ENCODE measurements at places on chromosomes 7 and 10.

DNA sequence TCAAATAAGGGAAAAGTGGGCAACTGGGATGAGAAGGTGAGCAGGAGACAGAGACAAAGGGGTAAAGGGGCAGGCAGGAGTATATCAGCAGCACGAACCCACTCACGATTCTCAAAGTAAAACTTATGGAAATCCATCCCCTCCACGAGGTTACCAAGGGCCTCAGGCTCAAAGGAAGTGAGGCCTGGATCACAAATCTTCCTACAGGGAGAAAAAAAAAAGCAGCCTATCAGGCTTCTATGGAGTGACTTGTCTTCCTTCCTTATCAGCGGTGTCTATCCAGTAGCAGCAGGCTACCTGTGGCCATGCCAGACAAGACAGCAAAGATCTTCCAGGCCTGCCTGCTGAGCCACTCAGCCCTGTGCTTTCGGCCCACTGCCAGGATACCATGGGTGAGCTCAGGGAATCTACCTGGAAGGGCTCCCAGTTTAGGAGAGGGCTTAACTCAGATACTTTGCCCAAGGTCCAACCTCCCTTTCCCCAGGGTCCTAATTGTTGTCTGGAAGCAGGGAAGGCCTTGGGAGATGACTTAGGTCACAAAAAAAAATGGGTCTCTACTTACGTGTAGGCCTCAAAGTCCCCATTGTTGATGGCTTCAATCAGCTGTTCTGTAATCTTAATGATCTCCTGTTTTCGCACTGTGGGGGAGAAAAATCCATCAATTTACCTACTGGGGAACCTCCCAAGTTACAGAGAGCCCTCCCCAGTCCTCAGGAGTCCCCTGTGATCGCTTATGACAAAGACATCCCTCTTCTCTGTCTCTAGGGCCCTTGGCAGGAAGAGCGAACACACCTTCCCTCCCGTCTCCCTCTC is 5.7 kb upstream of the NDST2 start:
- no peak for DNase-seq

- DNase-seq: no peak
Observed at GRCh38 chr10:71726580-71727104, 7.1 kb upstream of the C10orf105 start.

DNA sequence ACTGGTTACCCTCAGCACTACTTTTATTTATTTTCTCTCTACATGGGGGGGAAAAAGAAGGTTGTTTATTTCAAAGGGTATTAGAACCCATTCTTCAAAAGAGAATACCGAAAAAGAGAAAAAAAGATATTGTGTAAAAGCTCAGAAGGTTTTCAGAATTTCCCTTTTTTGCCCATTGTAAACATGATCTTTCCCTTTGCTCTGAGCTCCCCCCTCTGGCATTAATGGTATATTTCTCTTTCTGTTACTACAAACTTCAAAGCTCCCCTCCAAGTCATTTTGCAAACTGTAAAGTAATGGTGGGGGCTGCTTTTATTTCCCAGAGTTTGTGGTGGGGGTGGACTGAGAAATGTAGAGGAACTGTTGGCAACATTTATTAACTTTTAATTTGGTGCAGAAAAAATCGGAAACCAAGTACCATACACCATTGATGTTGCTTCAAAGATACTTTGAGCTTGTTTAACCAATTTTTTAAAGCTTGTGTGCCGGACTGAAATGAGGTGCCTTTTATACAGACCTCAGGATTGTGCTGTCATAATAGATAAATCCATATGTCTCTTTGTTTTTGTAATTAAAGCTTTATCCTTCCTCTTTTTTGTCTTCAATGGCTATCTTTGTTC is 181.5 kb downstream of the EXOC4 start:
- no peak for DNase-seq

GRCh38 chr10:133197786-133198185 is 32.2 kb upstream of the UTF1 start:
- no peak for DNase-seq

- no peak for DNase-seq
Observed at GRCh38 chr7:33626869-33627268, 278.5 kb upstream of the BMPER start.

- no peak for DNase-seq
Observed at GRCh38 chr7:81623251-81623855, 146.5 kb downstream of the HGF start.

GRCh38 chr7:96297876-96298275 is 24.0 kb downstream of the SLC25A13 start:
- DNase-seq: no peak

- DNase-seq: no peak
Observed at GRCh38 chr10:88168171-88169036, 305.0 kb downstream of the PTEN start.

DNA sequence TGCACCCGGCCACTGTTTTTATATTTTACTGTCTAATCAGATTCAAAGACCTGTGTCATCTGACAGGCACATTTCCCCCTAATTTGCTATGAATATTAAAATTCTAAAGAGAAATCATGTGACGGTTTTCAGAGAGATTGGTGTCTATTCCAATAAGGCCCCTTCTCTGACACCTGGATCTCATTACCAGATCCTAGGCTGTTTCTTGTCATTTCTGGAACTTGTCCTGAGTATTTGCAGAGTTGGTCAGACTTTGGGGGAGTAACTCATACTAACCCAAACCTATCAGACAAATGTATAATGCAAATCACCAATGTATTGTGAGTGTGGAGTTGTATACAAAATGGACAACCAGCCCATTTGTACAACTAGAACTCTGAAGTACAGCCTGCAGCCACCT is 29.5 kb downstream of the MYO1G start:
- DNase-seq: no peak

GRCh38 chr10:71156436-71156835 is 55.9 kb upstream of the UNC5B start:
- DNase-seq: no peak

DNA sequence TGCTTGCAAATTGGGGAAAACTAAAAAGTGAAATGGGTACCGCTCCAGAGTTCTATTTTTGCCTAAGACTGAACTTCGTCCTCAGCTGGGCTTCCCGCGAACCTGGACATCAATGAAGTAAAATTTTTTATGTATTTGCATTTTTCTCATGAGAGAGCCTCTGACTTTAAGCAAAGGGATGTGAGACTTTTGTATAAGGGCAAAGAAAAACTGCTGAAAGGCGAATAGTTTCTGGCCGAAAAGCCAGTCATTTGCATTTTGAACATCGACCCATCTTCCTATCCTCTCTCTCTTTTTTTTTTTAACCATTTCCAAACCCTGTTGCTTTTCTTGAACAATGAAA is 573 bp downstream of the PMPCB start:
- DNase-seq: no peak

DNA sequence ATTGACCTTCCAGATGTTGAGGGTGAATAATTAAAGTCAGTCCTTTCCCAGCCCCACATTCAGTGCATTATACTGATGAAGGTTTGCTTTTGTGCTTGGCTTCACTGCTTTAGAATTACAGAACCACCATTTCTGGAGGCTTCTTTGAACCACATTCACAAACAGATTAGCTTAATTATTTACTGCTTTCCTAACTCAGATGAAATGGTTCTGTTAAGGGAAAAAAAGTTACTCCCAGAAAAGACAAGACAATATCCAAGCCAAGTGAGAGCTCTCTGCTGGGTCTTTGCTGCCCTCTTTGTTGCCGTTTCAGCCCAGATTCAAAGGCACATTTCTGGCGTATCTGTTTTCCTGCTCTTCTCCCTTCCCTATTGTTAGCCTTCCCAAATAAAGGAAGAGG is 188.9 kb downstream of the AHR start:
- DNase-seq: no peak

GRCh38 chr7:105519353-105519752 is 2.7 kb downstream of the PUS7 start:
- DNase-seq: no peak

DNA sequence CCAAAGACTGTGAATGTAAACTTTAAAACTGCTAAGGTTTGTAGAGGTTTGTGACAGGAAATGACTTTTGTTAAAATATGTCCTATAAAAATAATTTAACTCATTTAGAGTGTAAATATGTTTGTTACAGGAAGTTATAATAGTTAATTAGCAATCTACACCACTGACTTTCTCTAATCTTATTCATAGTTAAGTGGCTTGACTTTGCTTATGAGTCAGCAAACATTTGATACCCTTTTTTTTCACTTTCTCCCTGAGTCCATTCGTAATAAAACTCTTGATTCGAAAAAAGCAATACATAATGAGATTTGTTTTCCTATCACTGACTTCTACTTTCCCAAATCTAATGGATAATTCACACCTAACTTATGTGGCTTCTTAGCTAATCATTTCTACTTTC is 317.7 kb upstream of the SEMA3C start:
- no peak for DNase-seq

GRCh38 chr10:6719561-6719960 is 139.5 kb upstream of the PRKCQ start:
- no peak for DNase-seq

GRCh38 chr10:131207176-131207575 is 104.3 kb downstream of the TCERG1L start:
- DNase-seq: no peak

- DNase-seq: no peak
Observed at GRCh38 chr7:45625714-45626440, 51.7 kb downstream of the ADCY1 start.

GRCh38 chr10:70692043-70692603 is 19.8 kb downstream of the ADAMTS14 start:
- DNase-seq: no peak

DNA sequence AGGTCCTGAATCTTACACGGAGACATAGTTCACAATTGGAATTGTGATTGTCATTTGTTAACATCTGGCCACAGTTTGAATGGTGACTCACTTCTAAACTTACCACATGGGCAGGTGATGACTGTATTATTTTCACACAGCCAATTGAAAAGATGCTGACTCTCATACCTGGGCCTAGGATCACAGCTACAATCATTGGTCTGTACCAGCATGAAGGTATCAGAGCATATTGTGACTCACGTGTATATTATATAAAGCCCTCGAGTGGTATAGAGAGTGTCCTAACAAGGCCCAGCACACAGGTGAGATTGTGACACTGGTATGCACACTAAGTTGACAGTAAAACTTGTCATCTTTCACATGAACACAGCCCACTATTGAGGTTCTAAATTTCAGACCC is 9.4 kb upstream of the ZNF107 start:
- DNase-seq: no peak
